Epithelial cell of esophagus (primary cell): ENCODE measurements at places on chromosomes 5 and 9.

GRCh38 chr5:104385906-104386305, 823.3 kb upstream of the NUDT12 start:
- no peak for DNase-seq

DNA sequence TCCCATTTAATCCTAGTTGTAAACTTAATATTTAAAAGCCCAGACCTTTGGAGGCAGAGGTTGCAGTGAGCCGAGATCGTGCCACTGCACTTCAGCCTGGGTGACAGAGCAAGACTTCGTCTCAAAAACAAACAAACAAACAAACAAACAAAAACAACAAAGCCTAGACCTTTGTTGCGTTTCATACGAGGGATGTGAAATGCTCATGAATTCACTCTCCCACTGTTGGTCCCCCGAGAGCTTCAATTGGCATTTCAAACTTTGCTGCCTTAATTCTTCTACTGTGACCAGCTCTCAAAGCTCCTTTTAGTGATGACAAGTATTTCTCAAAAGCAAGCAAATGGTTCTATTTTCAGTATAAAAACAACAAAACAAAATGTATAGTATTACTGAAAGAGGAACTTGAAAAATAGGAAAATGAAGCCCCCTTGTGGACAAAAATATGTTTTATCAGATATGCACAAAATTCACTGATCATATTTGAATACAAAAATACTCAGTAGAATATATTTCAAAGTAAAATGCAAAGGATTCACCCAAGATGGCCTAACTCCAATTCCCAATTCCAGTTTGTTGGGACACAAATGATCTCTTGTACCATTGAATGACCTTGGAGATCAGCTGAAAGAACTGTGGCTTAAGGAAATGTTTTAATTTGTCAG, 140.4 kb downstream of the ESM1 start:
- DNase-seq = peak; percentile 60

- peak; percentile 47 for DNase-seq
Measured at GRCh38 chr5:150358261-150359095, 981 bp downstream of the TCOF1 start.

DNA sequence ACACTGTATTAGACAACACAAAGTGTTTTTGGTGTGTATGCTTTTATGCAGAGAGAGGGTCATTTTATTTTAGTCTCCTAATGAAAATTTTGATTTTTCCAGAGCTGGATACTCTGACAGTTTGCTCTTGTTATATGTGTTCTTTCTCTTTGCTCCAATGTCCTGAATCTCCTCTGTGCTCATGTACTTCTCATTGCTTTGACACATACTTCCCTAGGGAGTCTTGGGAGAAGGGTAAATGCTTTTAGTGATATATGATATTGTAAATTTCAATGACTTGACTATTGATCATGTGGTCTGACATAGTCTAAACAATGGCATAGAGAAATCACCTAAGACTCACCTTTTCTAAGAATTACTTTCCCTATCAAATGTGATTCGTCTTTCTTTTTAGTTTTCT, 972.6 kb upstream of the EDIL3 start:
- no peak for DNase-seq

DNA sequence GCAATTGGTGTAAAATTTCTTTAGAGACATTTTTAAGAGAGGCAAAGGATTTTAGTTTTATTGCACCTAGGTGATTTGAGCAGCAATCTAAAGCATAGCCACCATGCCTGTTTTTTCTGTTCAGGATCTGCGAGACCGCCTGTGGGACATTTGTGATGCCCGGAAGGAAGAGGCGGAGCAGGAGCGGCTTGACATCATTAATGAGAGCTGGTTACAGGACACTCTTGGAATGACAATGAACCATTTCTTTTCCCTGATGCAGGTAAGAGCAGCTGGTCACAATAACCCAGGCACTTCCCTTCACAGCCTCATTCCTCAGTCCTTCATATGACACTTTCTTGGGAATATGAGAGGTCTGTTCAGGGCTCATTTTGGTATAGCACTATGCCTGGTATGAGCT, 103.2 kb upstream of the IL7R start:
- DNase-seq = no peak

DNA sequence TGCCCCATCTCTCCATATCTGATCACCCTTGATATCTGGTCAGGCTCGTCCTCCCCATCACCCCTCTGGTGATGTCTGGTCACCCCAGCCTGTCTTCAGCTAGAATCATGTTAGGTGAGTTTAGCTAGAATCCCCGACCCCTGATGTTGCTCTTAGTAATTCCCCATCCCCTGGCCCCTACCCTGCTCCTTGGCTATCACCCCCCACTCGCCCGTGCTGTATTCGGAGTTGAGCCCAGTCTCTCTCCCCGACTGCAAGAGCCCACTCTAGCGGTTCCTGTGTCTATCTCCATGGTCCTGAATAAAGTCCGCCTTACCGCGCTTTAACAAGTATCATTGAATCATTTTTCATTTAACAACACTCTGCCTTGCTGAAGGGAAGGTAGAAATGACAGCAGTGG, 33.7 kb downstream of the ADAMTS2 start:
- no peak for DNase-seq

- DNase-seq = no peak
Measured at GRCh38 chr9:18761742-18762300, 271.2 kb downstream of the SAXO1 start.

- peak; percentile 45 for DNase-seq
Measured at GRCh38 chr9:137255448-137256114, 454 bp downstream of the NELFB start.

DNA sequence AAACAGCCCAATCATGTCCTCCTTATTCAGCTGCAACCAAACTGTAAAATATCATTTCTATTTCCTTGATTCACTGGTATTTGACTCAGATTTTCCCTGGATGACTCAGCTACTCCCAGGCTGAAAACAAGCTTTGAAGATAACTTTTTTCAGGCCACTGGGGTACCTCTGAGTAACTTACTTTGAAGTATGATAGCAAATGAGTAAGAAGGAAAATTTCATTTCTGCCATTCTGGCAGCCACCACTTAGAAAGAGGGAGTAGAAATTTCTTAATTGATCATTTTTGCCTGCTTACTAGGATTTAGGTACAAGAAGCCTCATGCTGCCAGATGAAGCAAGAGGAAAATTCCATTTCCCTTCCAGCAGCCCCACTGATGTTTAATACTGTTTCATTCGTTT, 247.4 kb downstream of the PRELID2 start:
- peak; percentile 67 for DNase-seq

GRCh38 chr9:32737378-32737777, 46.0 kb upstream of the TMEM215 start:
- no peak for DNase-seq

DNA sequence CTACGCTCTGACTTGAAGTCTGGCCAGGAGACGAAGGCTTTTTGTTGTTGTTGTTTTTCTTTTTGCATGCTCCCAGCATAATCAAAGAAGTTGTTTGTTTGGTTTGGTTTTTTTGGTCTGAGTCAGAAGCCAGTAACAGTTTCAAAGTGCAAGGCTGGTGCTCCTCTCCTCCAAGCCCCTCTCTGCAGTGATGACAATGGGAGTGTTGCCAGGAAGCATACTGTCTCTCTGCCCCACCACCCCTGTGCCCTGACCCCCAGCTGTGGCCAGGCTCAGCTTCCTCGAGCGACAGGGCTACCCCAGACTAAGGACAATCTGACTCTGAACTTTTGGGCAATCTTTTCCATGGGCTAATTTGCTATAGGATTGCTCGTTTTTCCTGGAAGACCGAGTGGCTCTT, 173.8 kb upstream of the PITX1 start:
- no peak for DNase-seq

DNA sequence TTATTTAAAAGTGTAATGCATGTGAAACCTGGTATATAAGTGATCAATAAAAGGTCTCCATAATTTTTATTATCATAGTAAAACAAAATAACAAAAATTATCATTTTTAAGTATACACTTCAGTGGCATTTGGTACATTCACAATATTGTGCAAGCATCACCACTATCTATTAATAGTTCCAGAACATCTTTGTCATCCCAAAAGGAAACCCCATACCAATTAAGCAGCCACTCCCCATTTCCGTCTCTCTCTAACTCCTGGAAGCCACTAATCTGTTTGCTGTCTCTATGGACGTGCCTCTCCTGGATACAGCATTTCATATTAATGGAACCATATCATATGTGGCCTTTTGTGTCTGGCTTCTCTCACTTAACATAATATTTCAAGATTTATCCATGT, 7.6 kb downstream of the OLFML2A start:
- DNase-seq = peak; percentile 52

GRCh38 chr9:18330401-18331309, 143.3 kb upstream of the ADAMTSL1 start:
- no peak for DNase-seq

GRCh38 chr5:55440188-55440646, 94.5 kb downstream of the PLPP1 start:
- DNase-seq = peak; percentile 29

GRCh38 chr5:90446961-90447360, 27.6 kb downstream of the MBLAC2 start:
- no peak for DNase-seq

- DNase-seq = no peak
Measured at GRCh38 chr5:116340799-116341198, 233.8 kb downstream of the SEMA6A start.

DNA sequence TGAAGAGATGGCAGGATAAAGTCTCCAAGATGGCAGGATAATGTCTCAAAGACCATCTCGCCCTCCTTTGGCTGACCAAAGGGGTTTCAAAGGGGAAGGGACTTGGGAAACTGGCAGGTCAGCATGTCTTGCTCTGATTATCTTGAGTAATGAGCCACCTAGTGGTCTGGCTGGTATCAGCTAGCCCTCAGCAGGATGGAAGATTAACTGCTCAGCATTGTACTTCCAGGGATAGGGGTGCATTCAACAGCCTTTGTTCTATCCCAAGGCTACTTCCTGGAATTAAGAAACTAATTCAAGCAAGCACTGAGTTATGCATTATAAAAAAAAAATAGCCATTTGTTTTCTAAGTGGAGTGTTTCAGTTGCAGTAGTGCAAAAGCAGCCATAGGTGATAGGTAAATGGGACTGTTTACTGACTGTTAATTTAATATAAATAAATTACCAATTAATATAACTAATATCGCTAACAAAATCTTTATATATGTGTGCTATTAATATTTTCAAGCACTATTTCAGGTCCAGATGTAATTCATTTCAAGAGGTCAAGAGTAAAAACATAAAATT, 555.5 kb downstream of the CDH9 start:
- peak; percentile 36 for DNase-seq

- DNase-seq = no peak
Measured at GRCh38 chr5:54446379-54446732, 9.1 kb upstream of the HSPB3 start.

GRCh38 chr5:6704361-6704851, 8.8 kb upstream of the TENT4A start:
- DNase-seq = peak; percentile 91

DNA sequence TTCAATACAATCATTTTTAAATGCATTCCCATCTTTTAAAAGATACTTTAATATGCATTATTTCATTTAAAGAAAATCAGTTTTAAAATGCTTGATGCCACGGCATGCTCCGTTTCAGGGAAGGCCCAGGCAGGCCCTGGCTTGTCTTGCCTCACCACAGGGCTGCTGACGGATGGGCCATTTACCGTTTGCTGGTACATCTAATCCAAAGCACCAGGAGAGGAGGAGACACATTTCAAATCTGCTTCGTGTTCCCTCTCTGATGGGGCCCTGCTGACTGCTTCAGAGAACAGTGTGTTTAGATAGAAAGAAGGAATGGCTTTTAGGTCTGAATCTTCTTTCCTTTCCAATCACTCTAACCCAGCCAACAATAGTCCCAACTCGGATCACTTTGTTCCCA, 185.2 kb downstream of the DCP2 start:
- DNase-seq = peak; percentile 95

- DNase-seq = peak; percentile 99
Measured at GRCh38 chr5:157142317-157143126, at the start of gene MED7. TSS of gene MED7 (minus strand) at chr5:157142865. CDS start at chr5:157139431, 3,434 bp downstream.

- DNase-seq = no peak
Measured at GRCh38 chr5:117738571-117738970, 1163.9 kb upstream of the SEMA6A start.

DNA sequence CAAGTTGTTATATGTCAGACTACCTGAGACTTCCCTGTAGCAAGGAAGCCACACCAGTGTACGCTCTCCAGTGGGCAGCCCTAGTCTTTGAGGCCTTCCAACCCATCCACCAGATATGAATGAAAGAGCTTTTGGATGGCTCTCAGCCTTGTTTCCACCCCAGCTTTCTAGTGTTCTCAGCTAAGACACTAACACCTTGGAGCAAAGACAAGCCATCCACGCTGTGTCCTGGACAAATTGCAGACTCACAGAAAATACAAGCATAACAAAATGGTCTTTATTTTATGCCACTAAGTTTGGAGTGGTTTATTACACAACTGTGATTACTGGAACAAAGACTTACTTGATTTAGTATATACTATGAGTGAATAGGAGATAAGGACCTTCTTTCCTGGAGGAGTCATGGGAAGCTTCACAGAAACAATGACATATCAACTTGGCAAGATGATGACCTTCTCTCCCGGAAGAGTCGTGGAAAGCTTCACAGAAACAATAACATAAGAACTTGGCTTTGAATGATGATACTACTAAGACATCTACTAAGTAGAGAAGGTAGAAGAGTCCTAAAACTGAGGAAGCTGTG, 134.0 kb upstream of the VCAN start:
- no peak for DNase-seq

GRCh38 chr9:134101623-134102149, 33.9 kb upstream of the BRD3 start:
- DNase-seq = no peak

GRCh38 chr5:40755093-40755406, 711 bp downstream of the TTC33 start:
- peak; percentile 87 for DNase-seq

DNA sequence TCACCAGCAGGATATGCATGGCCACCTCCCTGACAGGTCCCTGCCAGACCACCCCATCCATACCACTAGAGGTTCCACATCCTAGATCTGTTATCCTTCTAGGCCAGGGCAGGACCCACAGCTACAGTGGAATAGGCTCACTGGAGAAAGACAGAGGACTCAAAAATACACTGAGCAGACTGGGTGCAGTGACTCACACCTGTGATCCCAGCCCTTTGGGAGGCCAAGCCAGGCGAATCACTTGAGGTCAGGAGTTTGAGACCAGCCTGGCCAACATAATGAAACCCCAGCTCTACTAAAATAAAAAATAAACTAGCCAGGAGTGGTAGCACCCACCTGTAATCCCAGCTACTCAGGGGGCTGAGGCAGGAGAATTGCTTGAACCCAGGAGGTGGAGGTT, 56.5 kb upstream of the TESK1 start:
- peak; percentile 12 for DNase-seq

GRCh38 chr5:109250533-109251329, 159.0 kb downstream of the PJA2 start:
- DNase-seq = no peak

- no peak for DNase-seq
Measured at GRCh38 chr5:81631124-81631523, 119.8 kb downstream of the SSBP2 start.
